ENCODE measurements at places on chromosomes 11 and 22.

- DNase-seq: peak; percentile 45
Measured at GRCh38 chr11:60950933-60951605, 907 bp downstream of the SLC15A3 start.

- DNase-seq: no peak
Measured at GRCh38 chr11:13721760-13722159, 53.3 kb downstream of the FAR1 start.

- DNase-seq: peak; percentile 86
Measured at GRCh38 chr11:61922539-61922938, 5.2 kb upstream of the RAB3IL1 start.

DNA sequence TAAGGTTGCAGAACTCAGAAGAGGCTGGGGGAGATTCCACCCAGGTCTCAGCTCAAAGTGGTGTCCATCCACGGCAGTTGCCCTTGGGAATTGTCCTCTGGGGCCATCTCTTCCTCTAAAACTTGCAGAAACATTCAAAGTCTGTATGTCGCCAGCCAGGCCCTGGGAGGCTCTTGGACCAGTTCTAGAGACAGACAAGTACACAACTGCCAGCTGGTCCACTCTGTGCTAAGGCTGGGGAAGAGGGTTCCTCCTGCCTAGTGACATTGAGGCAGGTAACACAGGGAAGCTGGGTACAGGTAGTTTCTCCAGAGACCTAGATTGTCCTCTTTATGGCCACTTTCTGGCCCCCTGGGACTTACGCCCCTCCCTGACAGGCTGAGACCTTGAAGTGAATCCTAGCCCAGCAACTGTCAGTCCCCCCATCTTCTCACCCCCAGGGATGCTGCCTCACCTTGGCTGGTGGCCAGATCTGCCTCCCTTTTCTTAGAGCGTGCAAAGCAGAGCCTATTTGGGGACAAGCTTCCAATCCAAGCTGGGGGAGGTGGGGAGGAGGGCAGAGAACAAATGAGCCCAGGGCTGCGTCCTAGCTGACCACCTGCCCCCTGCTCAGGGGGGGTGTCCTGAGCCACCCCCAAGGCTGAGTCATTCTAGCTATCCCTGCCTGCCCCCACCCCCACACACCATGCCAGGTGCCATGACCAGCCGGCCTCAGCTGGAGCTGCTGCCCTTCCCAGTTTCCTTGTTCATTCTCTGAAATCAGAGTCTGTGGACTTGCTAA lies 8.4 kb downstream of the FAM83F start:
- no peak for DNase-seq

- DNase-seq: no peak
Measured at GRCh38 chr22:50022171-50022819, 9.7 kb upstream of the IL17REL start.
